ENCODE measurements at places on chromosomes 2 and 18.

DNA sequence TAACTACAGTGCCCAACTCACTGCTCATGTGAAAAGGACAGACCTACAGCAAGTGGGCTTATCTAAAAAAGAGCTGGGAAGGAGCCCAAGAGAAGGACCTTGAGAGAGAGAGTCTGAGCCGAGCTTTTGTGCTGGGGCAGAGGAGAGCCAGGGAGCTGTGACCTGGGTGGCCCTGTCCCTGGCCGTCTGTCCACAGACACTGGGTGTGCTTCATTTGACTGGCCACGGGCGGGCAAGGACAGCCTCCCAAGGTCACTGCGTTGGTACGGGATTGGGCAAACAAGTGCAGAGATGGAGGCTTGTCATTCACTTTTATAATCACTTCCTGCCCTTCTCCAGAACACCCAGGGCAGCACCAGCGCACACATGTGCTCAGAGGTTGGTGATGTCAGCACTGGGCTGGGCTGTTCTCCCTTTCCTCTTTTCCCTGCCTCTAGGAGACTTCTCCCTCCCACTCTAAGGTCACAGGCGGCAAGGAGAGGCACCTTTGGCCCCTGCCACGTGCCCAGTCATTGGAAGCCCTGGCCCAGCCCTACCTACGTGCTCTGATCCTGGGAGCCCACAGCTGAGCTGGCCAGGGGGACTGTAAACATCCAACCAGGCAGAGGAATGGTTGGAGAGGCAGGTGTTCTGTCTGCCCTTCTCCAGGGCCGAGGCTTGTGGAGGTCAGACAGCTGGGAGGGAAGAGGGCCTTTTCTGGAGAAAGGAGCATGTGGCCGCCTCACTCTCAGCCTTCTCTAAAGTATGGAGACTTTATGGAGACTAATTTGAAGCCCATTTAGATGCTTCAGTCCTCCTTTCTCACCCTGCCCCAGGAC is 6.4 kb upstream of the PSD4 start:
- DNase-seq, result peak; percentile 47

- no peak for DNase-seq
Measured at GRCh38 chr2:23283-23682, 23.0 kb downstream of the FAM110C start.

GRCh38 chr2:197075754-197076337 is 149.3 kb upstream of the PGAP1 start:
- DNase-seq, result peak; percentile 28

DNA sequence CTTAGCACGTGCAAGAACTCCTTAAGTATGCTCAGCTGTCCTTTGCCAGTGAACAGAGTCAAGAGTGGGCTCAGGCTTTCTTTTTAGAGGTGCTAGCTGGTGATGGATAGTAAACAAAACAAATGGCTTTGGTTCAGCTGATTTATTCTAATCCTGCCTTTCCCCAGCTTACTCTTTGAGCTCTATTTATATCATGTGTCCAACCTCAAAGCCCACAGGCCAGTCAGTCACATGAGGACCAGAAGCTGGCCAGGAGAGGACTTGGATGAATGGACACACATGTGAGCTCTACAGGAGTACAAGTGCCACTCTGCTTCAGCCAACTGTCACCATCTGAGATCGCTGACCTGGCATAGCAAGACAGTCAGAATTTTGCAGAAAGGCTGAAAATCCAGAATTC is 59.4 kb downstream of the STK39 start:
- DNase-seq, result no peak

DNA sequence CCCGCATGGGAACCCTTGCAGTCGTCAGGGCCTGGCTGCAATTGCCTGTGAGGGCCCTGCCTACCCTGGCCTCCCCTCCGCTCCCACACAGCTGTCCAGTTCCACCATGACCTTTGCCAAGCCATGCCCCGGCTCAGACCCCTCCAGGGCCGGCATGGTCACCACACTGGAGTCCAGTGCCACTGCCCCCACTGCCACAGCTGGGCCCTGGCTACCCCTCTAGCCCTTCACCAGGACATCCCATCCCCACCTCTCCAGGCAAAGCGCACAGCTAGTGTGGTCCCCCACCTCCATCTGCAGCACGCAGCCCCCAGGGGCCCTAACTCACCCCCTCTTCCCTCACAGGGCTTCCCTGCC is 70.3 kb upstream of the SMAD7 start:
- no peak for DNase-seq
